Effector CD8-positive, alpha-beta T cell (primary cell): ENCODE measurements at places on chromosomes 4 and X.

DNA sequence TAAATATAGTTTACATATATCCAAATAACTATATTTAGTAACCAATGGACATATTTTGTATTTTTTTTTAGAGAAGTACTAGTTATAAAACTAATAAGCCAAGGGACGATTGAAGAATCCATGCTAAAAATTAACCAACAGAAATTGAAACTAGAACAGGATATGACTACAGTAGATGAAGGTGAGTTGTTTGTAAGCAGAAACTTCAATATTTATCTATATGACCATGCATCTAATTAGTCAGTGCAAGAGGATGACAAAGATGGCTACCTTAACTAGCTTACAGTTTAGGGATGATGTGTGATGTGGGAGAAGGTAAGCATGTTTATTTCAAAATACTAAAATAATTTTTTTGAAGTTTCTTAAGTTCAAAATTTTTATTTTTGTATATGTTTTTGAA lies 57.7 kb downstream of the HPGDS start:
- DNase-seq = no peak

DNA sequence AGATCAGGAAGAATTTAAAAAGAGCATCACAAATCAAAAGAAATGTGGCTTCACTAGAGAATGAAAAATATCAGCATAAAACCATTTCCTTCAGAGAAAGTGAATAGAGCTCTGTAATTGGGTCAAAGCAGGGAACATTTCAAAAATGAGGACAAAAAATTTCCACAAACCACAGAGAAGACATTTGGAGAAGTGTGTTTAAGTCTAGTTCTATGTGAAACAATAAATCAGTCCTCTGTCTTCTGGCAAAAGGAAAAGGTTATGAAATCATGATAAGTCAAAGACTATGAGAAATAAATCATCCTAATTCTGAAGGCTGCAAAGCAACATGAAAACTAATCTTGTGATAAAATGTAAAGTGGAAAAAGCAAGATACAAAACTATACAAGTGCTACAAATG lies 27.9 kb downstream of the SMPX start:
- DNase-seq = no peak

GRCh38 chrX:14936561-14936960 lies 63.3 kb downstream of the MOSPD2 start:
- DNase-seq = no peak

GRCh38 chr4:4439782-4440181 lies 52.9 kb downstream of the NSG1 start:
- no peak for DNase-seq

DNA sequence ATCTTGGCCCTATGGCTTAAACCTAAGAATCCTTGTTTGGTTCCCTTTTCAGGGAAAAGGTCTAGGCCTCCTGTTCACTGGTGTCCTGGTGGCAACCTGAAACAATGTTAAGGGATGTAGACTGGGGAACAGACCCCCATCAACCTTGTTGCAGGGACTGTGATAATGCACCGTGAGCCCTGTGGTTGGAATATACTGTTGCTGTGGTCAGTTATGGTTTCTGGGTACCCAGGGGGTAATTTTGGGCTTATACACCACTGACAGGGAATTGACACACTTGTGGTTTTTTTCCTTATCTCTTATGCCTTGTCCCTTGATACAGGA lies 64.0 kb upstream of the WDR1 start:
- no peak for DNase-seq

- DNase-seq = no peak
Observed at GRCh38 chrX:125203365-125203736, 116.3 kb upstream of the TEX13C start.

GRCh38 chr4:69601065-69601464 lies 38.4 kb downstream of the UGT2A2 start:
- DNase-seq = no peak

DNA sequence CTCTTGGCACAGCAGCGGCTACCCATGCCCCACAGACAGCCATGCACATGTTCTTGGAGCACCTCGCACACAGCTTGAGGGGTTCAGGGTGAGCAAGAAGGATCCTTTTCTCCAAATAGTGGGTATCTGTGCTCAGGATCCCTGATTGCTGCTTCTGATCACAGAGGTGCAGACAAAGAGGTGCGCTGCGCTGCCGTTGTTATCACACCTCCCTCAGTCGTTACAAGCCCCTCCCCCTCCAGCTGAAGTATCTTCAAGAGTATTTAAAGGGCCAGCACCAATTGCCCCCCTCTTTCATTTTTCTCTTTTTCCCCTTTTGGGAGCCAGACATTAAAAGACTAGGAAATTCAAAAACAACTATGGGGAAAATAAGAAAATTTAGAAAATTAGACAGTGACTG lies 44.3 kb downstream of the NELFA start:
- no peak for DNase-seq

GRCh38 chrX:9997041-9997440 lies 29.9 kb downstream of the CLDN34 start:
- no peak for DNase-seq

- DNase-seq = no peak
Observed at GRCh38 chrX:136626891-136627290, 21.1 kb upstream of the CD40LG start.

DNA sequence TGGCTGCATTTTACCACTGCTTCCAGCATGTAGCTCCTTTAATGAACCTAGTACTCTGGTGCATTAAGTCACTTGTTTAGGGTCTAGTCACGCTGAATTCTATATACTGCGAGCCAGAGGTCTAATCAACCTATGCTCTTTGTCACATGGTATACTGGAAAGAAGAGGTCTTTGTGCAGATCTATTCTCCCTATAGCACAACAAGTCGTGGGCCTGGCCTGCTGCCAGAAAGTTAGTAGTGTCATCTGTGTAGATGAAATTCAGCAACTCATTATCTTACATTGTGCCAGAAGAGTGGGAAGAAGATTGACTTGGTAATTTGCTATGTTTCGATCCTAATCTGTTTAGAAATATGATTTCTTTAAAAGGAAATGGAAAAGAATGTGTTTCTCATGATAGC lies 80.8 kb downstream of the AWAT2 start:
- DNase-seq = no peak

- DNase-seq = no peak
Observed at GRCh38 chr4:72767618-72768302, 198.7 kb upstream of the ADAMTS3 start.

- DNase-seq = peak; percentile 35
Observed at GRCh38 chr4:55947912-55948725, 626 bp upstream of the CEP135 start.

DNA sequence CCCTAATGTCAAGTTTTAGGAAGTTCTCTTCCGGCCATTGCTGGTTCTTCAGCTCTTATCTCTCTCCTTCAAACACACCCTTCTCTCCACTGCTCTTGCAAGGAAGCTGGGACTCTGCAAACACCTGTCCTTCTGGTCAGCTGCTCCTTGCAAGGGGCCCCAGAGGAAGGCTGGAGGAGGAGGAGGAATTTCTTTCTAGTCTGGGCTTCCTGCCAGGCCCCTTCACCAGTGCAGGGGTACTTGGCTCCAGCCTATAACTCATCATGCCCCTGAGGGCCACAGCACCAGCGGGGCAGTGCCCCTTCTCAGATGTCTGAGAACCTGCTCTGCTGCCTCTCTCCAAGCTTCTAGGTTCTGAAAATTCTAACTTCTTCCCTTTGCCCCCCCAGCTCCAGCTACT lies 46.7 kb downstream of the REELD1 start:
- no peak for DNase-seq

GRCh38 chr4:104073229-104073628 lies 353.4 kb upstream of the TACR3 start:
- no peak for DNase-seq

GRCh38 chr4:30005995-30006394 lies 714.2 kb upstream of the PCDH7 start:
- no peak for DNase-seq

- DNase-seq = no peak
Observed at GRCh38 chr4:173282626-173283025, 51.5 kb downstream of the HMGB2 start.

DNA sequence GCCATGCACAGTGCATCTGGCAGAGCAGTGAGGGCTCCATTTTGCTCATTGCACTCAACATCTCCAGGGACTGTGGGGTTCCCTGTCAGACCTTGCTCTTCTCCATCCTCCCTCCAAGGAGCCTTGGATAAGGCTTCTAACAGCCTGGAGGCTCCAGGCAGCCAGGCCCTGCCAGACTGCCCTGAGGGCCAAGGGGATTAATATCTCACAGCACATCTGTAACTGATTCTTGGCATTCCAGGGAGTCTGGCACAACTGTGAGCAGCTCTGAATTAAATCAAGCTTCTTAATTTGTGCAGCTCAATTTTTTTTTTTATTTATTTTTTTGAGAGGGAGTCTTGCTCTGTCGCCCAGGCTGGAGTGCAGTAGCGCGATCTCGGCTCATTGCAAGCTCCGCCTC lies 224.5 kb upstream of the PGRMC2 start:
- no peak for DNase-seq

DNA sequence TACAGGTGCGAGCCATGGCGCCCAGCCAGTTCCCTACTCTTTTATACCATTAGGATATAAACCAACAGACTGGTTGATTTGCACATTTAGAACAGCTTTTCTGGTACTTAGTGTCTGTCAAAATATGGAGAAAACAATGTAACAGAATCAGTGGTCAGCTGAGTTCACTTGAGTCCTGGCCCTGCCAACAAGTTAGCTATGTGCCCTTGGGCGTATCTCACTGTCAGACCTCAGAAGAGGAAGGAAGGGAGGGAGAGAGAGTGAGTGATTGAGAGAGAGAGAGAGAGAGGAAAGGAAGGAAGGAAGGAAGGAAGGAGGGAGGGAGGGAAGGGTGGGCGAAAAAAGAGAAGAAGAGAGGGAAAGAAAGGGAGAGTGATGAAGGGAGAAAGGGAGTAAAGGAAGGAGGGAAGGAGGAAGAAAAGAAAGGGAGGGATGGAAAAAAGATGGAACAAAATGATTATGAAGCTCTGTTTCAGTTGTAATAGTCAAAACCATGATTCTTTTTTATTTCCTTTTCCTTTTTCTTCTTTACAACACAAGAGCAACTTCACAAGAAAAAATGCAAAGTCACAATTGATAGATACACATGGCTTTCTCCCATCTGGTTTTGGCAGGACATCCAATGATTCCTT lies 55.7 kb upstream of the PDGFRA start:
- no peak for DNase-seq

DNA sequence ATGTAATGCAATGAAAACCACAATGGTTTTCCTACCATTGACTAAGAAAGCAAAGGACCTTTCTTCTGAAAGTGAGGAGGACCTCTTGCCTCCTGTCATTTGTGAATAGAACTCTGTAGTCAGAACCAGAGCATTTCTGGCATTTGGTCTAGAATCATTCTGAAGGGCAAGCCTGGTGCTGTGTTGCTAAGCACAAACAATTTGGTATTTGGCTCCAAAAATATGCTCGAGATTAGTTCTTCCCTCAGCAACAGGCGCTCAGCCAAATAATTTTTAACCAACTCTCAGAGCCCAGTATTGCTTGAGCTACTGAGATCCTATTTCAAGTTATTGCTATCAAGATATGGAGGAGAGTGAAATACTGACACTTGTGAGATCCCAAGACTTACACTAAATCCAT lies 71.0 kb downstream of the SNCA start:
- no peak for DNase-seq

GRCh38 chrX:35016051-35016450 lies 73.5 kb downstream of the FAM47B start:
- DNase-seq = no peak

GRCh38 chrX:41728125-41728524 lies 4.1 kb downstream of the GPR82 start:
- DNase-seq = no peak

GRCh38 chr4:121009578-121010478 lies 62.5 kb downstream of the NDNF start:
- DNase-seq = no peak

DNA sequence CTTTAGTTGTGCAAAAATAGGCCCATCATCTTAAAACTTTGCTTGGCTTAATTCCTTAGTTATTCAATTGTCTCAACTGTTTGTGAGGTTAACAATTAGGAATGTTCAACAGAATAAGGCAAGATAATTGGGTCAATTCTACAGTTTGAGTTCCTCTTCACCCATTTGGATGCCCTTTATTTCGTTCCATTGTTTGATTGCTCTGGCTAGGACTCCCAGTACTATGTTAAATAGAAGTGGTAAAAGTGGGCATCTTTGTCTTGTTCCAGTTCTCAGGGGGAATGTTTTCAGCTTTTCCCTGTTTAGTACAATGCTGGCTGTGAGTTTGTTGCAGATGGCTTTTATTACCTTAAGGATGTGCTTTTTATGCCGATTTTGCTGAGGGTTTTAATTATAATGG lies 761.5 kb upstream of the GRIA3 start:
- DNase-seq = no peak

- DNase-seq = no peak
Observed at GRCh38 chrX:134423606-134424005, 36.4 kb upstream of the HPRT1 start.

DNA sequence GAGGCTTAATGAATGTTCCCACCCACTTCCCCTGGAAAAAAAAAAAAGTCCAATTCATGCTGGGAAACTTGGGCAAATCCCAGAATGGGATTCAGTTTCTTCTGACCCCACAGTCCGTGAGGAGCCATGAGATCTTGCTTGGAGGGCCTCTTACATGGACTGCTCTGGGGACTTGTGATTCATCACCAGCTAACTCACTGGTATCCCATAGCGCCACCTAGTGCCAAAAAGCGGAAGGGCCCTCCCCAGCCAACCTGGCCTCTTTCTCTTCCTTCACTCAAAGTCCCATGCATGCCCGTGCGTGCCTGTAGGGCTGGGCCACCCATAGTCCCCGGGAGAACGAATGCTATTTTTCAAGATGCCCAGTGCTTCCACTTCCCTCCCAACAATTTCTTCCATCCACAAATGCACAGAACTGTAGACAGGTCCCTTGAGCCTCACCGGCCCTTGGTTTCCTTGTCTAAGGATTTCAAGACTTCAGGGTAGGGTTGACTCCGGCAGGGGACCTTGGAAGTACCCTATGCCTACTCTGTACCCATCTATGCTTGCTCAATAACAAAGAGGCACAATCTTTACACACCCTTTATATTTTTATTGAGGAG lies 5.1 kb downstream of the RTL5 start:
- DNase-seq = peak; percentile 59

DNA sequence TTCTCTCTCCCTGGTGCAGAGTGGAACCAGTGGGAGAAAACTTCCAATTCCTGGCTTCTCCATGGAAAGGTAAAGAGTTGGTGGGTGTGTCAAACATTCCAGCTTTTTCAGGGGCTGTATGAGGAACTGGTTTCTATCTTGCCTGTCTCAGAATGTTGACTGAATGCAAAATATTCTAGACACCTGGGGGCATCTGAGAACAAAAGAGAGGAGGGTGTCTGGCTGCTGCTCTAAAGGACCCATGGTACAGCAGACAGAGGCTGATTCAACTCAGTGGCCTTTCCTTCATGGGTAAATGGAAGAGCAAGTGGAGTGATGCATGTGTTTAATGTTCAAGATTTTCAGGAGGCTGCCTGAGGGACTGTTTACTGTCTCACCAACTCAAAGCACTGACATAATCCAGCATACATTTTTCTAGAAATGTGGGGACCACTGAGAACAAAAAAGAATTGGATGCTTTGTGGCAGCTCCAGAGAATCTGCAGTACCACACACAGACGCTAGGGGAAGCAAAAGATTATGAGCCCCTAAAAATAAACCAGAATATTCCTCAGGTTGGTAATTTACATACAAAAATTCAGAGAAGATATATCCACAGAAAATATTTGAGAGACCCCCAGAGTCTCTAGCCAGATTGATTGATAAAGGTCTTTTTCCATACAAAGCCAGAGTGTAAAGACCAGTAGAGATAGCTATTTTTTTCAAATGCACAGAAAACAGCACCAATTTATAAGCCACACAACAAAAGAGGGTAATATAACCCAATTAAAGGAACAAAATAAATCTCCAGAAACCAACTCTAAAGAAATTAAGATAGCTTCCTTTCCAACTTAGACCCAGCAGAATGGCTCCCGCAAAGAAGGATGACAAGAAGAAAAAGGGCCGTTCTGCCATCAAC lies 48.0 kb upstream of the STARD8 start:
- DNase-seq = no peak

GRCh38 chr4:150314031-150314430 lies 235.8 kb downstream of the DCLK2 start:
- DNase-seq = no peak
